Activated T-helper 2 cell treated with anti-CD3 and anti-CD28 coated beads, Interferon-gamma antibody, Interleukin-2, Interleukin-4, amounts not matched to agents 10 μg/mL and 5 μg/mL and 100 μg/mL, durations not matched to agents 14 hours and 24 hours and 36 hours (primary cell): ENCODE measurements at places on chromosomes 2 and 18. TPM values are rescaled to one million over a fixed set of nuclear protein-coding genes. Genes with fewer than 3 reads are reported as not detected.

DNA sequence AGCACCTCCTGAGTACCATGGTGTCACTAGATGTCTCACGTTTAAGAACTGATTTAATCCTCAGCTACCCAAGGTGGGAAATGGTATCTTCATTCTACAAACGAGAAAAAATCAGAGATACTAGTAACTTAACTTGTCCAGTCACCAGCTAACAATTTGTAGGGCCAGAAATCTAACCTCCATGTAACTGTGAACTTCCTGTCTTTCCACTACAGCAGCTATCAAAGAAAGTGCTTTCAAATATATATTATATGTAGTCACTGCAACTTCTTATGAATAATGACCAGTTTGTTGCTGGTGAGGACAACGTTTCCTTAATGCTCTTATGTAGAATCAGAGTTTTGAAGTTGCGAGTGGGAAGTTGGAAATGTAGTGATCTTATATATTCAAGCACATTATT is 1.9 kb downstream of the REV1 start:
- DNase-seq = no peak

- no peak for DNase-seq
These were observed 1.2 kb upstream of the SKA1 start for GRCh38 chr18:50373561-50374219.

DNA sequence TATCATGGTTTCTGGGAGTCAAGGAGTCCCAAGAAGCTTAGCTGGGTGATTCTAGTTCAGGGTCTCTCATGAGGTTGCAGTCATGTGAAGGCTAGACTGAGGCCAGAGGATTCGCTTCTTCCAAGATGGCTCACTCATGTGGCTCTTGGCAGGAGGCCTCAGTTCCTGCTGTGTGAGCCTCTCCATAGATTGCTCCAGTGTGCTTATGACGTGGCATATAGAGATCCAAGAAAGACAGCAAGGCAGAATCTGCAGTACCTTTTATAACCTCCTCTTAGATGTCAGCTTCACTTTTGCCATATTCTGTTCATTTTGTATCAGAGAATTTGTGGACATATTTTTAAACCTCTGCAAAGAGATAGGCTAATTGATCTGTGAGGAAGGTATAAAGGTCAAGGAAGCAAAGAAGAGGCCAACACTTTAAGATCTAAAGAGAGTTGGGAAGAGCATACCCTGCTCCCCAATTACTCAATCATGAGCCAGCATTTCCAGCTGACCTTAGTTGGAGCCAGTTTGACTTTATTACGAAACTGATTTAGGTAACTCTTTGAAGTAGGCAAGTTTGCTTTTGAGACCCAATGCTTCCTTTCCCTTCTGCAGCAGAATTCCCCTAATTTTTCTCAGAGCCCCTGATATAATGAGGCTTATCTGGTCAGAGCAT is 134.7 kb downstream of the EML6 start:
- no peak for DNase-seq

DNA sequence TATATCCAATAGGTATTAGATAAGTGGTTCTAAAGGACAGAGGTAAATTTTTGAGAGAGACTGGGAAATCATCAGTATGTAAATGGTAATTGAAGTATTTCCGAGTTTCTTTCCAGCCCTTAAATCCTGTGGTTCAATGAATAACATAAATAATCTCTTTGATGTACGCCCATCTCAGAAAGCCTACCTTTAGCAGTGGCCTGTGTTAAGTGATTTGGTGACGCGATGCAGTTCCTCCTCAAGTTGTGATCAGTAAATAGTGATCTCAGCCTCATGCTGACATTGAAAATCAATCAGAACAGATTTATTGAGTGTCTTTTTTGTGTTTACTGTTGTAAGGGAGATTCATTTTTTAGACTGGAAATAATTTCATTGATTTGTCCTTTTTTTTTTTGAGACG is 137.2 kb upstream of the RASGRP3 start:
- no peak for DNase-seq

- DNase-seq = no peak
These were observed 70.4 kb downstream of the ALPK2 start for GRCh38 chr18:58558471-58558870.

DNA sequence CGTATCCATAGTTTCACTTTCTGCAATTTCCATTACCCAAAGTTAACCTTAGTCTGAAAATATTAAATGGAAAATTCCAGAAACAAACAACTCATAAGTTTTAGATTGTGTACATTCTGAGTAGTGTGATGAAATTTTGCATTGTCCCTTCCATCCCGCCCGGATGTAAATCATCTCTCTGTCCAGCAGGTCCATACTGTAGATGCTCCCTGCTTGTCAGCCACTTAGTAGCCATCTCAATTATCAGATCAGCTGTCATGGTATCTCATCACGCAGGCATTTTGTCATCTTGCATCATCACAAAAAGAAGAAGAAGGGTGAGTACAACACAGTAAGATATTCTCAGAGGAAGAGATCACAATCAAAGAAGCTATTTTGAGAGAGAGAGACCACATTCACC is 185.0 kb upstream of the STK17B start:
- no peak for DNase-seq

DNA sequence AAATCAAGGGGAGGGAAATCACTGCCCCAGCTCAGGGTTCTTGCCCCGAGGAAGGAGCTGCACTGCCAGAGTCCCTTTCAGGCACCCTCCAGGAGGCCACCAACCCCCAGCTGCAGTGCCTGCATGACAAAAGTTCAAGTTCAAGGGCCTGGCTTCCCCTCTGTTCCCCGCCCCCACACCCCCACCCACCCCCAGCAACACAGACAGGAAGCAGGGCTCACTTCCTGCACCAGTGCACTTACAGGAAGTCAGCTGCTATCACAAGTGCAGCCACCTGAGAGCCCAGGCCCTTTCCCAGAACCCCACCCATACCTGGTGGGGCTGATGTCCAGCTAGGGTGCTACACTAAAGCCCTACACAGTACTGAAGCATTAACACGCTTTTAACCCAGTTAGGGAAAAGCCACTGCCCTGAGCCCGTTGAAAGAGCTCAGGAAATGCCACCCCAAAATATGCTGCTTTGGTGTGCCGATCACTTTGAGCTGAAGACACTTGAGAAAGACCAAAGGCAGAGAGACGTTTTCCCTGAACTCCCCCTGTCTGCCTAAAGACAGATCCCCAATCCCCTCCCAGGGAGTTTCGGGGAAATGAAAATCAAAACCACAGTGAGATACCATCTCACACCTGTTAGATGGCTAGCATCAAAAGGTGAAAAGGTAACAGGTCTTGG is 109.9 kb upstream of the CAB39 start:
- DNase-seq = peak; percentile 27

- no peak for DNase-seq
These were observed 71.1 kb downstream of the DYSF start for GRCh38 chr2:71524476-71524875.

- DNase-seq = no peak
These were observed 102.3 kb downstream of the ZBTB7C start for GRCh38 chr18:48306838-48307237.

DNA sequence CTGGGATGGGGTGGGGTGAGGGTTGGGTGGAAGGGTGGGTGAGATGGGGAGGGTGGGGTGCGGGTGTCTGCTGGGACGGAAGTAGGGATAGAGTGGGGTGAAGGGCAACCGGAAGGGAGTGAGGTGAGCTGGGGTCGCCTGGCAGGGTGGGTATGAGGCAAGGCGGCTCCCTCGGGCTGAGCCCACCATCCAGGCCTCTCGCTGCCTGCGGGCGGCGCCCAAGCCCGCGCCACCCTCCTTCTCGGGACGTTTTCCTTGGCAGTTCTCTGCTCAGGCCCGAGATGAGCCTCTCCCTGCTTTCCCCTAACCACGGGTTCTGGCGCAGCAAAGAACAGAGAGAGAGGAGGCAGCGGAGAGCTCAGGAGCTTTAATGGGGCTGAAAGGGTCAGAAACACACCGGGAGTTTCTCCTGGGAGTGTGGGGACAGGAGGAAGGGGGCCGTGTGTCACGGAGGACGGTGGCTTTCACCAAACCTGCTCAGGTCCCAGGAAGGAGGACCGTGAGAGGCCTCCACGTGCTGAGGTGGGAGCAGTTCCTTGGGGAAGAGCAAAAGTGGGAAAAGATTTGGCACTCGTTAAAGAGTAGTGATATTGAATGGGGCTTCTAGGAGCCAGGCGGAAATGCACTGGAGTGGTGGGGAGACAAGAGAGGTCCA is 4.1 kb downstream of the FEV start:
- DNase-seq = no peak

DNA sequence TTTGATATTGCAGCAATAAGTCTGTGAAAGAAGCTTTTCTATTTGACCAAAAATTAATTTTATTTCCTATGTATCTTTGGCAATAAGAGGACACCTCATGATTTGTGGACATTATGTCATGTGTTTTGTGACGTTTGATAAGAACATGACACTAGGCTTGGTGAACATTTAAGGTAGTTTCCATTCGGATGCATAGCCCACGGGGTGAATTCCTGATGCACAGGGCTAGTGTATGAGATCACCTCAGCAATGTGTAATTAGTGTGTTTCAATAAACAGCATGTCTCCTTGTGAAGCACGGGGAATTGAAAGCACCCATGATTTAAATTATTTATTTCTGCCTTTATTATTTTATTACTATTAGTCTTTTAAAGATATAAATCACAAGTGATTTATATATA is 146.1 kb upstream of the LINC00305 start:
- no peak for DNase-seq

DNA sequence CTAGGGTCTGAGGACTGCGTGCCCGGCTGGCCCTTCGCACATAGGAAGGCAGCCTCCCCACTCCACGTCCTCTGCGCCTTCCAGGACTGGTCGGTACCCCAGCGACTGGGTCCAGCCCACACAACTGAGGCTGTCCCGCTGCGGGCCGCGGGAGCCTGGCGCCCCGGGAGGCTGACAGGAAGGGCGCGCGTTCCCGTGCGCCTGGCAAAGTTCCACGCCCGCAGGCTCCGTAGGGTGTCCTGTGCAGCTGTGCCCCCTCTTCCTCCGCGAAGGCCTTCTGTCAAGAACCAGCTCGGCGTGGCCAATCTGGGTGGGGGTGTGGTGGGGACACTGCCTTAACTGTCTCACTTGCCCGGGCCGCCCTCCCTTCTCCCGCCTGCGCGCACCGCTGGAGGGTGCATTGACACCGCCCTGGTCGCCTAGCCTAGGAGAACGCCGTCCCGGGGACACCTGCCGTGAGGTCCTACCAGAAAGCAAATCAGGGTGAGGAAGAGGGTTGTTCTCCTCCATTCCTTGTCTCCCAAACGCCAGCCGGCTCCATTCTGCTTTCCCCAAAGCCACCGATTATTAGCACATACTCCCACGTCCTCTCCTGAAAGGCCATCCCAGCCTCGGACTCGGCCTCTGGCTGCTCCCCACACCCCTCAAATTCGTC is 618 bp upstream of the LYPD1 start:
- DNase-seq = no peak

- DNase-seq = no peak
These were observed 21.6 kb downstream of the TRPM8 start for GRCh38 chr2:233938676-233939370.

DNA sequence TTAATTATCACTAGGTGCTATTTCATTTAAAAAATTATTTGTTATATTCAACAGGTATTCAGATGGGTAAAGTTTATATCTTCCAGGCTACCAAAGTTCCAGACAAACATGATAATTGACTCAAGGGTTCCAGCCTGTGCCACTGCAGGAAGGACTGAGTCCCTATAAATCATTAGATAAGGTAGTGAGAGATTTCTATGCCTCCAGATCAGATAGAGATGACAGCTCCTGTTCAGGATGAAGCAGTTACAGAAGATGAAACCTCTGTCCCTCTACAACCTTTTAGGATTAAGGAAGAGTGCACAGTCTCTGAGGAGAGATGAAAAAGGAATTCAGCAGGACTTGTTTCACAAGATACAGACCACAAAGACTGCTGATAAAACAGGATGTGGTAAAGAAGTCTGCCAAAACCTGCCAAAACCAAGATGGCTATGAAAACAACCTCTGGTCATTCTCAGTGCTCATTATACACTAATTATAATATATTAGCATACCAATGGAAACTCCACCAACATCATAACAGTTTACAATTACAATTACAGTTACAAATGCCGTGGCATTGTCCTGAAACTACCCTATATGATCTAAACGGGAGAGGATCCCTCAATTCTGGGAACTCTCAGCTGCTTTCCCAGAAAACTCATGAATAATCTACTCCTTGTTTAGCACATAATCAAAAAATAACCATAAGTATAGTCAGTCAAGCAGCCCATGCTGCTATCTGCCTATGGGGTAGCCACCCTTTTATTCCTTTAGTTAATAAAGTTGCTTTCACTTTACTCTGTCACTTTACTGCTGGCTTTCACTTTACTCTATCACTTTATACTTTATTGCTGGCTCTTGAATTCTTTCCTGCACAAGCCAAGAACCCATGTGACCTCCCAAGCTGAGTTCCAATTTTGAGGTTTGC is 288.5 kb downstream of the PDE11A start:
- DNase-seq = no peak

GRCh38 chr18:79875531-79875919 is 75.9 kb downstream of the SLC66A2 start:
- DNase-seq = no peak

DNA sequence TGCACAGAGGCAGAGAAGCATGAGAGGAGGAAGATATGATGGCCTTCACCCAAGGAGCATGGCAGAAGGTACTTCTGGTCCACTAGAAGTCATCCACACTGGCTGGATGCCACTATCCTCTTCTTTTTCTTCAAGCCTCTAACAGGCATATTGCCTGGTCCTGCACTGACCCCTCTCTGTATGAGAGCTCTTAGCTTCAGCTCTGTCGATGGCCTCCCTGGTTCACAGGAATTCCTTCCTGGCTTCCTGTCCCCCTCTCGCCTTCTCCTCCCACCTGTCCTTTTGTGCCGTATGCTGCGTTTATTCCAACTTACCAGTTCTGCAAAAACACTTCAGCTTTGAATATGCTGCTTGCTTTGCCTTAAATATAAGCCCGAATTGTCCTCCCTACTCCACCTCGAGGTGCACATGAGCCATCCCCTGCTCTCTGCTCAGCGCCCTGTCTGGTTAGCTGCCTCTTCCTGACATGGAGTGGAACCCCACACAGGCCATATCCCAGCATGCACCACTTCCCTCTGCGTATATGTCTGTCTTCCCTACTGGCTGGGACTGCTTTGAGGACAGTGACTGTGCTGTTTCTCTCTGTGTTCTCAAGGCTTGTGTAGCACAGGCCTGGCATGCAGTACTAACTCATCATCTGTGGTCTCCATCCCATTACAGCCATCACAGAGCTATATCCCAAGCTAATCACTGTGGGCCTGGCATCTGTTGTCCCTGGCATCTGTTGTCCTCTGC is 474.9 kb downstream of the EIPR1 start:
- DNase-seq = no peak

GRCh38 chr2:85930129-85931124 is 41.6 kb upstream of the ST3GAL5 start:
- no peak for DNase-seq

GRCh38 chr2:143473216-143473615 is 344.0 kb downstream of the ARHGAP15 start:
- no peak for DNase-seq

Gene LMAN2L
- total RNA-seq = 6.0 and 7.0 TPM in 2 replicates

Gene IL1RN
- total RNA-seq = 13.2 and 15.9 TPM in 2 replicates

Gene CAPN14
- 0.18 and 0.27 TPM in 2 replicates for total RNA-seq

Gene TEKT4
- 0.34 TPM in 1 of 2 replicates, not detected in the other for total RNA-seq

Gene DUSP2
- 238 and 260 TPM in 2 replicates for total RNA-seq

Gene CRYGC
- not detected in 2 replicates for total RNA-seq

Gene GLI2
- 0.07 TPM in 1 of 2 replicates, not detected in the other for total RNA-seq

Gene MC5R
- total RNA-seq = not detected in 2 replicates

Gene CCDC178
- total RNA-seq = not detected in 2 replicates

Gene UGT1A8
- total RNA-seq = not detected in 2 replicates

Gene RNASEH1
- 29.0 and 30.3 TPM in 2 replicates for total RNA-seq

Gene CGREF1
- 8.1 and 9.0 TPM in 2 replicates for total RNA-seq
